ENCODE measurements at places on chromosomes 4 and X. TPM values are rescaled to one million over a fixed set of nuclear protein-coding genes. Genes with fewer than 3 reads are reported as not detected.

DNA sequence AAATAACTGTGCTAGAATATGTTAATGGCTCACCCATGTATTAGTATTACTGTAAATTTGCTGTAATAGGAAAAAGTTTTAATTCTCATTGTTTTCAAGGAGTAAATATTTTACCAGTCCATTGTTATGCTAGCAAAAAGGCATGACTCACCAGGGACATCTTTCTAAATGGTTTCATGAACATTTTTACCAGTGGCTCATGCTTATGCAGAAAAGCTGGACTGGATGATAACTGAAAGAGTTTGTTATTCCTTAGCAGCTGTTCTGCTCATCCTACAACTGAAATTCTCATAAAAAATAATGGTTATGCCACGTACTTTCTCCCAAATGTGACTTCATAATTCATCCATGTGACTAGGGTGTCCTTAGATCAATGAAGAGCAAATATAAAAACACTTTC is 111.9 kb upstream of the PCDH18 start:
- DNase-seq: no peak

- no peak for DNase-seq
These were observed 191.4 kb downstream of the TSPAN5 start for GRCh38 chr4:98466868-98467599.

DNA sequence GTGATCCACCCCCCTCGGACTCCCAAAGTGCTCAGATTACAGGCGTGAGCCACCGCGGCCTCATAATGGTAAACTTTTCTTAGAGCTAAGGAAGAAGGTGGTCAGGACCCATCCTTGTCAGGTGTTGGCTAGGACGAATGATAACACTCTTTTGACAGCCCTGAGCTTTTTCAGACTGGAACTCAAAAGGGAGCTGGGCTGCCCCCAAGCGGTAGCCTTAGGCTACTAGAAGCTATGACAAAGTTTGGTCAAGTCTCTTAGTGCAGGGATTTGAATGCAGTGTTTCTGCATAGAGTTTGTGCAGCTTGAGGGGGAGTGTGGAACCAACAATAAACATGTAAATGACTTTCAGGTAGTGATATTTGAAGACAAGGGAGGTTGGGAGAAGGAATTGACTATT is 11.8 kb upstream of the HSD17B10 start:
- DNase-seq: no peak

- DNase-seq: no peak
These were observed 14.5 kb downstream of the WDFY3 start for GRCh38 chr4:84952004-84952403.

DNA sequence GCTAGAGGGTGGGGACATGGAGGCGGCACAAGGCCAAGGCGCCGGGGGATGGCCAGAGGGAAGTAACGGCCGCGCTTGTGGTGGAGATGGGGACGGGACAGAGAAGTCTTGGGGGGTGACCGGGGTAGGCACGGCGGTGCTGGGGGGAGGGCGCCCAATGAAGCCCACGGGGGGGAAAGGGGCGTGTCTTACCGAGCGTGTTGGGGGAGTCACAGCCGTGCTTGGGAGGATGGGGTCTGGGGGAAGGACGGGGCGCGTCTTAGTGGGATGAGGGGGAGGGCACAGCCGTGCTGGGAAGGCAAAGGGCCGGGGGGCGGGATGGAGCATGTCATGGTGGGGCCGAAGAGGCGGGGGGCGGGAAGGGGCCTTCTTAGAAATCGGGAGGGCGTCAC is 952 bp downstream of the ARSD start:
- DNase-seq: peak; percentile 75

- DNase-seq: no peak
These were observed 626.7 kb upstream of the BOD1L1 start for GRCh38 chr4:14254252-14254651.

DNA sequence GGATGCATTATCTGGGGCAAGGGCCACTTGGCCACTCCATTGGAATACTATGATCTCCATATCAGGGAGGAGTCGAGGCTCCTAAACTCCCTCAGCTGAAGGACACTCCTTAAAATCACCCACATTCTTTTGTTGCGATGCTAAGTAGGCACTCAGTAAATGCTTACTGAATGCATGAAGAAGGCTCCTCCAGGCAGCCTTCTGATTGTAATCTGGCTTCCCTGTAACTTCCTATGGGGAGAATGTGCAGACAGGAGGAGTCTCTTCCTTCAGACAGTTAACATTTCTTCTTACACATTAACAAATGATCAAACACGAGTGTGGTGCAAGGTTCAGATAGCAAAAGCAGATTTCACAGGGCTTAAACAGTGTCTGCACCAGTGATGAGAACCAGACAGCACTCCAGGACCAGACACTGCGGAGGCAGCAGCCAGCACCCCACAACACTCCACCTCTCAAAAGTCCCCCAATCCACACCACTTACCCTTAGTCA is 21.4 kb upstream of the USO1 start:
- no peak for DNase-seq

DNA sequence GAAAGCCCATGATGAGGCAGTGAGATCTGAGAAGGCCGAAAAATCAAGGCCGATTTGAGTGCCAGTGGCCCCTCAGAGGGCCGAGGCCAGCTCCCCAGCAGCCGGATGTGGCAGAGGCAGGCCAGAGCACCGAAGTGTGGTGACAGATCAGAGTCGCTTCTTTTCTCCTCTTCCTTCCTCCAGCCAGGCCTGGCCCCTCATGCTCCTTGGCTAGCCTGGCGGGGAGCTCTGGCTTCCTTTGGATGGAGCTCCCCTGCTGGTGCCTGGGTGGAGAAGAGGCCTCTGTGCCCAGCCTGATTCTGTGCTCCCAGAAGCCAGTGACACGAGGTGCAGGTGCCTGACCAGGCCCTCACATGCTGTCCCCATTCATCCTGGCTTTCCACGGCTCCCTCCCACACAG is 127.2 kb upstream of the PABPC4L start:
- no peak for DNase-seq

- no peak for DNase-seq
These were observed 7.1 kb downstream of the ATP5ME start for GRCh38 chr4:666822-667544.

- no peak for DNase-seq
These were observed 32.9 kb downstream of the CCNQ start for GRCh38 chrX:153565996-153566580.

- DNase-seq: no peak
These were observed 2.1 kb upstream of the IL2 start for GRCh38 chr4:122458625-122459024.

- DNase-seq: no peak
These were observed 63.3 kb downstream of the MEPE start for GRCh38 chr4:87895964-87896621.

- no peak for DNase-seq
These were observed 2.5 kb downstream of the GPM6A start for GRCh38 chr4:175809402-175810072.

- DNase-seq: no peak
These were observed 8.9 kb upstream of the NAP1L5 start for GRCh38 chr4:88706574-88706973.

- no peak for DNase-seq
These were observed 62.0 kb downstream of the MBNL3 start for GRCh38 chrX:132426695-132427281.

Gene SLC49A3
- total RNA-seq: 10.5 TPM

Gene TENM3
- 106 TPM for total RNA-seq

Gene PCSK1N
- 42.8 TPM for total RNA-seq

Gene IL9R
- total RNA-seq: not detected

Gene TACR3
- total RNA-seq: not detected

All from mesothelial cell of epicardium (in vitro differentiated cells).